ENCODE measurements at places on chromosomes 5 and 9.

GRCh38 chr5:62794456-62794855 lies 215.8 kb downstream of the LRRC70 start:
- no peak for DNase-seq

DNA sequence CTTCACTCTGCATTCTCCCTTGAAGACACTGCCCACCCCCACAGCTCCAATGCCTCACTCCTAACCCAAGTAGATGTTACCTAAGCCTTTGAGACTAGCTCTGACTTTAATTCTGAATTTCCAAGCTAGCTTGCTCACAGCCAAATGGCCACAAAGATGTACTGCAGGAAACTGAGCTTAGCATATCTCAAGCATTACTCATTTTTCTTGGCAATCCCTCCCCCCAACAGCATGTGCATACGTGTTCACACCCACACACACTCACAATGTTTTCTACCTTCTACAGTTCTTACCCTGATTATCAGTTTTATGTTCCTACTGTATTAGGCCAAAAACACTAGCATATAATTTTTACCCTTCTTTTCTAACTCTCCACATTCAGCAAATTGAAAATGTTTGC lies 13.7 kb upstream of the GRIA1 start:
- DNase-seq, result no peak

DNA sequence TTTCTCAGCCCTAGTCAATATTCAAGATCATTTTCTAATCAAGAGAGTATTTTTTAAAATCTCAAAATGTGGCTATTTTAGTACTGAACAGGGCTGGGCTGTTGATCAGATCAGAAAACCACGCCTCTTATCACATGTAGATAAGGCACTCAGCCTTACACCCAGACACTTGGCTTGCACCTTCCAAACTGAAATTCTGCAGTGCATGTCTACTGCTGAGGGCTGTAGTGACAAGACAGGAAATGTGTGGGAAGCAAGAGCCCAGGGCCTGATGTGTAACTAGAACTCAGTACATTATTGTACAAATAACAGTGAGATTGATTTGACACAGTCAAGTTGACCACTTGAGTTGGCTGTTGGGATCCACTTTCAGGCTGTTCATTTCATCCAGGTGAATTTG lies 48.6 kb downstream of the UBE2QL1 start:
- DNase-seq, result no peak

GRCh38 chr9:137740312-137740711 lies 121.5 kb downstream of the EHMT1 start:
- no peak for DNase-seq

DNA sequence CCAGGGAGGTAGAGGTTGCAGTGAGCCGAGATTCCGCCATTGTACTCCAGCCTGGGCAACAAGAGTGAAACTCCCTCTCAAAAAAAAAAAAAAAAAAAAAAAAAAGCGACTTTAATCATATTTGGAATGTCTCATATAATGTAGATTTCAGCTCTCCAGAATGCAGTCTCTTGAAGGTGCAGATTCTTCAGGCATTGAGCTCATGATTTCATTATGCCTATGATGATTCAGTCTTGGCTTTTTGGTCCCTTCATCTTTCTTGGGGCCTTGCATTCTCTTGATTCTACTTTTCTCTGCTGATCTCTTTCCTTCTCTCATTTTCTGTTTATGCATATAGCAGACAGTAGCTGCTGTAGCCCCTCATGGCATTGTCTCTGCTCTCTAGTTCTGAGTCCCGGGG lies 22.9 kb downstream of the KDM4C start:
- no peak for DNase-seq

- DNase-seq, result no peak
These were observed 141.1 kb downstream of the SPATA31D1 start for GRCh38 chr9:82129708-82130107.

DNA sequence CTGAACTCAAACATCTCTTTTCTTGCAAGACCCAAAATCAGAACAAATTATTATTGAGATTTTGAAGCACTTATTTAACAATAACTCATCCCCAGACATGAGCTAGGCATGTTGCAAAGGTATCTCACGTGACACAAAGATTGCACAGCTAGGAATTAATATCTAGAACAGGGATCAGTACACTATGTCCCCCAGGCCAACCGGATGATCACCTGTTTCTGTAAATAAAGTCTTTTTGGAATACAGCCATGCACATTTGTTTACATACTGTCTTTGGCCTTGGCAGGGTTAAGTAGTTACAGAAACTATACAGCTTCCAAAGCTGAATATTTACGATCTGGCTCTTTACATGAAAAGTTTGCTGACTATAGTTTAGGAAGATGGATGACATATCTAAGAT lies 287.7 kb downstream of the ACTL7B start:
- no peak for DNase-seq
